Activated CD4-positive, alpha-beta T cell treated with anti-CD3 and anti-CD28 coated beads for 24 hours (primary cell): ENCODE measurements at places on chromosomes 5 and 9.

DNA sequence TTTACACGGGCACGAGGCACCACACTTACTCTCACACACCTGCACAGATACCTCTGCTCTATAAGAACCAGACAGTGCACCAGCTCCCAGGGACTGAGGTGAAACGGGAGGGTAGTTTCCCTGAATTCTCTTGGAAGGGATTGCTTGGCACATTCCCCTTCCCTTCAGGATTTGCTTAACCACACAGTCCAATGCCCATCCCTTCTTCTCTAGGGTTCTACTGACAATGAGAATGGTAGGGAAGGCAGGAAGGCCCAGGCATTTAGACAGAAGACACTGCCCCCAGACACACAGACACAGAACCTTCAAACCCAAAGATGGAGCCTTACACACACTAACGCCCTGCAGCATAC is 704 bp upstream of the LHX6 start:
- DNase-seq, result no peak

DNA sequence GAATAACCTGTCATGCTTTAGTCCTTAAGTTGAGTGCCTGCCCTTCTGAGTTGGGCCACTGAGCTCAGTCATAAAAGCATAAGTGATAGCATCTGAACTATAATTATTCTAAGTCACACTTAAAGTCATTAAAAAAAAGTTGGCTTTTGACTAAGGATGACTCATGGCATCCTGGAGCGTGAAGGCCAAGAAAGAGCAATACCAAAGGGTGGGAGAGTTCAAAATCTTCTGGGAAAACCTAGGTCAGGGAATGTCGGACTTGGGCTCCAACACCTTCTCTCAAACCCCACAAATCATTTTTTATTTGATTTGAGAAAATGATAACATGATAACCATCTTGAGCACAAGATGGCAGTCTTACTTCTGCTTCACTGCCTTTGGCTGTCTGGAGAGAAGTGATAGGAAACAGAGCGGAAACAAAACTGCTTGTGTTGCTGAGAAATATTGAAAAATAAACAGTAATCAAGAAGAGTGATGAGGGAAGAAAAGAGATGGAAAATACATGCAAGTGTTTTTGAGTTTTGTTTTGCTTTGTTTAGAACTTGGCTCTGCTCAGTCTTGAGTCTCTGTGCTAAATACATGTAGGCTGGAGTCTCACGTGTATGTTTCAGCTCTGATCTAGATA is 16.9 kb upstream of the NTRK2 start:
- DNase-seq, result no peak

- no peak for DNase-seq
Measured at GRCh38 chr5:1490376-1490775, 33.4 kb downstream of the LPCAT1 start.

- DNase-seq, result no peak
Measured at GRCh38 chr9:16413509-16414016, 456.9 kb downstream of the BNC2 start.

DNA sequence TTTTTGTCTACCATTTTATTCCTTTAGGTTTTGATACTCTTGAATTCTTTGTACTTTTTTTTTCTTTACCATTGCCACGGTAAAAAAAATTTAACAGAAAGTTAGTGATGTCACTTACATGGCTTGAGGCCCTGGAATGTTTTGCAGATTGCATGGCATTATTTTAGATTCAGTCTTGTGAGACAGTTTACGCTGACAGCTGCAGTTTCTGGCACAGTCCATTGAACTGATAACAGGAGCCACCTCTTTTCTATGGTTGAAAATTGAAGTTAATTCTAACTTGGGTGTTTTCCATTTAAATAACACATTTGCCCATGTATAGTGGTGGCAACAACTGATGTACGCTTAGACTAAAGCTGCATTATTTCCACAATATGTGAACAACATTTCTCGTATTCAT is 1028.5 kb downstream of the CDH18 start:
- no peak for DNase-seq

DNA sequence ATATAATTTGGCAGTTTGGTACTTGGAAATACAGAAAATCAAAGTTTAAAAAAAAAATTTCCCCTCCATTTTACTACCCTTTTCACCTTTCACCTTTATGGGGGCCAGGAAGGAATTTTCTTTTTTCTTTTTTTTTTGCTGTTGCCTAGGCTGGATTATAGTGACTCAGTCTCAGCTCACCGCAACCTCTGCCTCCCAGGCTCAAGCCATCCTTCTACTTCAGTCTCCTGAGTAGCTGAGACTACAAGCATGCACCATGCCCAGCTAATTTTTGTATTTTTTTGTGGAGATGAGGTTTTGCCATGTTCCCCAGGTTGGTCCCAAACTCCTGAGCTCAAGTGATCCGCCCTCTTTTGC is 9.1 kb downstream of the CHMP5 start:
- no peak for DNase-seq

GRCh38 chr5:96816411-96816939 is 8.7 kb upstream of the ERAP1 start:
- DNase-seq, result no peak

DNA sequence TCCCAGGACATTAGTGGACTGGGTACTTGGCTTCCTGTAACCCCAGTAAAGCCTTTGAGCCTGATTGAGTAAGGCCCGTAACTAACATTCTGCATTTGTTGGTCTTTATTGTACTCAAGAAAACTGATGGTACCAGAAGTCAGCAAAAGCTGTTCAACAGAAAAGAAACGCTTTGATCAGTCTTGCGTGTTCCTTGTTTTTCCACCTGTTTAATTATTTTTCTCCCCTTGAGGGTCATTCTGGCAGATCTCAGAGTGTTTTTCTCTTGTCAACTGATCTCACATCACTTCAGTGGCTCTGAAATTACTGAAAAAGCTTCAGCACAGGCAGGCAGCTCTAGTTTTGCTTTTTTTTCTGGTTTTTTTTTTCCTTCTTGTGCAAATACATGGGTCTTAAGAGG is 6.1 kb upstream of the TMEM268 start:
- no peak for DNase-seq

DNA sequence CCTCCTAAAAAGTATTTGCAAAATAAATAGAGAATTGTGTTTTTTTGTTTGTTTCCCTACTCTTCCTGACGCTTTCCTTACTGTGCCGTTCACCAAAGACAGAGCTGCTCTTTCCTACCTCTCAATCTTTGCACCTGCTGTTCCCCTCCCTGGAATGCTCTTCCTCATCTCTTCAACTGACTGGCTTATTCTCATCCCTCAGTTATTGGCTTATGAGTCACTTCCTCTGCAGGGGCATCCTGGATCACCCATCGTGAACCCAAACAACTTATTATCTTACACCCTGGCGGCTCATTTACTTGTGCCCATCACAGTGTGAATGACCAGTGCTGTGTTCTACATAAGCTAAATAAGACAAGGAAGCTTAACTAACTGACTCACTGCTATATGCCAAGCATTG is 36.1 kb upstream of the CCNG1 start:
- DNase-seq, result no peak

- no peak for DNase-seq
Measured at GRCh38 chr5:171997011-171997410, 9.4 kb downstream of the FBXW11 start.

DNA sequence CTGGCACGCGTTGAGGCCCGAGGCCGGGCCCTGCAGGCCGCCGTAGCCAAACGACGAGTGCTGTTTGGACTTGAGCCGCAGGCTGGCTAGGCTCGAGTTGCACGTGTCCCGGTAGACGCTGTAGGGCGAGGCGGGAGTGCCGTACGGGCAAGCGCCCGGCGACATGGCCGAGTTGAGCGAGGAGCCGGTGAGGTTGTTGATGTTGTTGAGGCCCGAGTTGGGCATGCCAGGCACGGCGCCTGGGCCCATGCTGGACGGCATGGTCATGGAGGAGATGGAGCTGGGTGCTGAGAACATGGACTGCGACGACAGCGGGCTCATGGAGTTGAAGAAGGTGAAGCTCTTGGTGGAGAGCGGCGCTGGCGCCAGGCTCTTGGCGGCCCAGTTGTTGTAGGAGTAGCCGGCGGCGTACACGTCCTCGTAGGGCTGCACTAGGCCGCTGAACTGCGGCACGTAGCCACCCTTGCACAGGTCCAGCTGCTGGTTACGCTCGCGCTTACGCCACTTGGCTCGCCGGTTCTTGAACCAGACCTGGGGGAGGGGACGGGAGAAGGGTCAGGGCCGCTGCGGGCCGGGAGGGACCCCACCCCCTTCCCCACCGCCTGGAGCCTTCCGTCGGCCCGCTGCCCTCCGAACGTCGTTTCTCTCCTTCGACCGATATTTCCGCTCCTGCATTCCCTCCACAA is 5.1 kb downstream of the PITX1 start:
- no peak for DNase-seq

DNA sequence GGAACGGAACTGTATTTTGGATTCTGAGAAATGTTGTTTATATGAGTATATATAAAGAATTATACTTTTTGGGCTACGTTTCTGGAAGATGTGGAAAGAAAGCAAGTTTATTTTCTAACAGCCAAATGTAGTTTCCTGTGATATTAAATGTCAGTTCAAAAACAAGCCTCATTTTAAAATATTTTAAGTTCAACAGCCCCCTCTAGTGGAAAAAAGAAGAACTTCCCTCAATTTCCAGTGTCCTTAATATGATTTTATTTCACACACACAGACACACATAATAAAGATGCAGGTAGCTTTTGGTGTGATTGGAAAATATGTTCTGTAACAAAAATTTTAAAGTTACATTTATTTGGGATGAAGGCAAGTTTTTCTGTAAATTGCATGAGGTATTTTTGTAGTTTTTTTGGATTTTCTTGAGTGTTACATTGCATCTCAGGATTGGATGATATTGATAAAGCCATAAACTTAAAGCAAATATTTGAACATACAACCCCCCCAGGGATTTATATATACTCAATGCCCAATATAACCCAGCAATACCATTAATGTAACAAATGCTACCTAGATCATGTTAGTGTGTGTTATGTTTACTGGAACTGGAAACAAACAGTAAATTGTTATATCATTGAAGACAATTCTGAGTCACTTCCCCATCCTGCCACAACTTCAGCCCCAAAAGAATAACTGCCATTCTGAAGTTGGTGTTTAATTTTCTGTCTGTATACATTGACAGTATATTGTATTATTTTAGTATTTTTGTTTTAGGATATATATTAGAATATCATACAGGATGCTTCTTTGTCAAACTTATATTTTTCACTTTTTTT is 54.0 kb downstream of the CCDC171 start:
- peak; percentile 43 for DNase-seq

- DNase-seq, result no peak
Measured at GRCh38 chr9:88307136-88307535, 81.1 kb upstream of the SPIN1 start.

GRCh38 chr5:175652741-175653663 is 4.9 kb upstream of the HRH2 start:
- peak; percentile 46 for DNase-seq

DNA sequence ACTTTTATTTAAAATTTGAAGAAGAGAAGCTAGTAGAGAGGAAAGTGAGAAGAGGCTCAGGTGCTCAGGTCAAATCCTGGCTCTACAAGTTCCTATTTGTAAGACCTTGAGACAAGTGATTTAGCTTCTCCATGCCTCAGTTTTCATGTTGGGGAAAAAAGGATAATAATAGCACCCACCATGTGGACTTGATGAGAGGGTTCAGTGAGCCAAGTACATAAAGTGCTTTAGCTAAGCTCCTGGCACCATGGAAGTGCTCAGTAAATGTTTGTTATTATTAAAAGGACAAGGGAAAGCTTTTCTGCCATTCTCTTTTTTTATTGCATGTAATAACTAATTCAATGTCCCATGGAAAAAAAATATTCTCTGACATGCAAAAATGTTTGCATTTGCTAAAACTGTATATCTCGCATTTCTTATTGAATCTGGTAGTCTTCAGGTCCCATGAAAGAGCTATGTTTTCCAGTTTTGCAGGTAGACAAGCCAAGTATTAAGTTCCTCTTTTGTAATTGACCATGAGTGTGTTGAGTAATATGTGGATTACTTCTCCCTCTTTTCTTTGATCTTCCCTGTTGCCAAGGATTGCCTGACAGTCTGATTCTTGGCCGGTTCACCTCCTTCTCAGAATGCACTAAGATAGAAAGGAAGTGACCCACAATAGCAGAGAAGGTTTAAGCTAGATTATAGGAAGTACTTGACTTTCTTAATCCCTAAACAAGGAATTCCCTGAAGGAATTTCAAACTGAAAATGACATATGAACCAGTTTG is 45.6 kb upstream of the TRIM32 start:
- no peak for DNase-seq

DNA sequence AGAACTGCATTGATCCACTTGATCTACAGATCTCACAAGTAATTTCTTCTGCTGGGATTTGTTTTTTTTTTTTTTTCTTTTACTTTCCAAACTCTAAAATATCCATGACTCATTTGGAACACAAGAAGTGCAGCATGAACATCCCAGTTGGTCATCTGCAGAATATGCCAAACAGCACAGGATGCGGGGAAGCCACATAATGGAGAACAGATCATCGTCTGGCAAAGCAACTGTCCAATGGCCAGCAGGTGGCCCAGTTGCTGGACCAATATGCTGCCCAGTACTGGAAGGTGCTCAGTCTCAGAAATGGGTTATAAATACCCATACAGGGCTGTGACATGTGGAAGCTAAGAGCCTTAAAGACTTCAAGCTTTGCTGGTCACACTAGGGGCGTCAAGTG is 221.3 kb upstream of the TAS2R1 start:
- no peak for DNase-seq

- DNase-seq, result no peak
Measured at GRCh38 chr5:150603491-150603890, 37.0 kb upstream of the SYNPO start.

DNA sequence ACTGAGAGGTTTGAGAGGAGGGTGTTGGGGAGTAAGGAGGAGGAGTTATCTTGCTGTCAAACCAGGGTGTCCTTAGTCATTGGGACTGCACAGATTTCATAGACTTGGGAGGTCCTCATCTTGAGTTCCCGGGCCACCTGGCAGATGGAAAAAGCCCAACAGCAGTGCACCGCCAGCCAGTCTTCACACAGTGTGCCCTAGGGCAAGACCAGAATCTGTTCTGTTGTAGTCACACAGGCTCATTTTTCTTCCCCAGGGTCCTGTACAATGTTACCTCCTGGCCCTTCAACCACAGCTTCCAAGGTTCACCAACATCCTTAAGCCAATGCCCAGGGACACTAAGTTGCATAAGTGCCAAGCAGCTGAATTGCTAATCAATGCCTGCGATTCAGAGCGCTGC is 21.0 kb downstream of the PLAC8L1 start:
- DNase-seq, result no peak
